Endodermal cell (in vitro differentiated cells): ENCODE measurements at places on chromosomes 13 and 19.

GRCh38 chr13:40153516-40153915 is 498.1 kb downstream of the COG6 start:
- no peak for DNase-seq

GRCh38 chr19:55466241-55466614 is 1.7 kb upstream of the C19orf85 start:
- DNase-seq: no peak

GRCh38 chr19:15292140-15292539 is 40.2 kb downstream of the BRD4 start:
- DNase-seq: no peak

DNA sequence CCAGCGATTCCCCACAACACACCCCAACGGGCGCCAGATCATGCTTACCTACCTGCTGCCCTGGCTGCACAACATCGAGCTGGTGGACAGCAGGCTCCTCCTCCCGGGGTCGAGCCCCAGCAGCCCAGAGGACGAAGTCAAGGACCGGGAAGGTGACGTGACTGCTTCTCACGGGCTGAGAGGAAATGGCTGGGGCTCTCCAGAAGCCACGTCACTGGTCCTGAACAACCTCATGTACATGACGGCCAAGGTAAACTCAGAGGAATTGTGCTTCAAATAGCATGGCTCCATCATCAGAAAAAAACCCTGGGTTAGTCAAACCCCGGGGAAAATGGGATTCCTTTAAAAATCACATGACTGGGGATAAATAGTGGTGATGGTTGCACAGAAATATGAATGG is 106.3 kb downstream of the ZAR1L start:
- no peak for DNase-seq

DNA sequence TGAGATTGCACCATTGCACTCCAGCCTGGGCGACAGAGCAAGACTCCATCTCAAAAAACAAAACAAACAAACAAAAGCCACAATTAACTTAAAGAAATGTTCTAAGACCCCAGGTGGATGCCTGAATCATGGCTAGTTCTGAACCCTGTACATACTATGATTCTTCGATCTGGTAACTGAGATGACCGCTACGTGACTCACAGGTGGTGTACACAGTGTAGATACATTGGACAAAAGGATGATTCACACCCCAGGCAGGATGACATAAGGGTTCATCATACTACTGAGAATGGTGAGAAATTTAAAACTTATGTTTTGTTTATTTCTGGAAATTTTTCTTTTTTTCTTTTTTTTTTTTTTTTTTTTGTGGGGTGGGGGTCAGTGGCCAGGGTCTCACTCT is 6.5 kb downstream of the ZNF426 start:
- DNase-seq: no peak
